ENCODE measurements at places on chromosomes 1 and 21.
A peak's percentile ranks its signal among the peaks of the same experiment; 100 is the strongest.

DNA sequence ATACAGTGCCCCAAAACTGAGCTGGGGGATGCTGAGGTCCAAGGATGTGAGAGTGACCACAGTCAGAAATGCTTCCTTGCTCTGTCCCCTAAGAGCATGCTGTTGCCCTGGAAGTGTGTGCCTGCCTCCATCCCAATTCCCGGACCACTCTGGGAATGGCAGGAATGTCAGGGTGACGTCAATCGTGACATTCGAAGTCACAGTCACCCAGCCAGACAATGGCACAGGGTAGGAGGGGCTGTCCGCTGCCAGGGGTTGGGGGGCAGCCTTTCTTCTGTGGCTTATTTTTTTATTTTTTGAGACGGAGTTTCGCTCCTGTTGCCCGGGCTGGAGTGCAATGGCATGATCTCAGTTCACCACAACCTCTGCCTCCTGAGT is 22.3 kb downstream of the MEF2D start:
- DNase-seq: no peak

DNA sequence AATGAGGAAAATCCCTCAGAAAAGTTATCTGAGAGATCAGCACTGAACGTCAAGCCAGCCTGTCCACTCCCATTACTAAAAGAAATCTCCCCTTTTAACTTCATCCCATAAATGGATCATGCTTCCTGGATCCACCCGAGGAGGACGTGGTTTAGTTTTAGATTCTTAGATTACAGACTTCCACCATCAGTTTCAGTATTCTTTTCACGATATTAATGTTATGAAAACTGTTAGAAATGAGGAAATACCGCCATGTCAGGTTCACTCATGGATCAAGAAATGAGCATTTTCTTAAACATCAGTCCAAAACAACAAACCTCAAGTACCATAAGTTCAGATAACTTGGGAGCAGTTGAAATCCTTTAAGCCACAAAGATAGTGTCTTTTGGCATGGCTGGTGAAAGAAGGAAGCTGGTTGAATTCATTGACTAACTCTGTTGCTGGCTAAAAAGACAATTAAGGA is 49.8 kb downstream of the NFIA start:
- DNase-seq: no peak

GRCh38 chr1:37741130-37741529 is 23.8 kb downstream of the EPHA10 start:
- DNase-seq: no peak

DNA sequence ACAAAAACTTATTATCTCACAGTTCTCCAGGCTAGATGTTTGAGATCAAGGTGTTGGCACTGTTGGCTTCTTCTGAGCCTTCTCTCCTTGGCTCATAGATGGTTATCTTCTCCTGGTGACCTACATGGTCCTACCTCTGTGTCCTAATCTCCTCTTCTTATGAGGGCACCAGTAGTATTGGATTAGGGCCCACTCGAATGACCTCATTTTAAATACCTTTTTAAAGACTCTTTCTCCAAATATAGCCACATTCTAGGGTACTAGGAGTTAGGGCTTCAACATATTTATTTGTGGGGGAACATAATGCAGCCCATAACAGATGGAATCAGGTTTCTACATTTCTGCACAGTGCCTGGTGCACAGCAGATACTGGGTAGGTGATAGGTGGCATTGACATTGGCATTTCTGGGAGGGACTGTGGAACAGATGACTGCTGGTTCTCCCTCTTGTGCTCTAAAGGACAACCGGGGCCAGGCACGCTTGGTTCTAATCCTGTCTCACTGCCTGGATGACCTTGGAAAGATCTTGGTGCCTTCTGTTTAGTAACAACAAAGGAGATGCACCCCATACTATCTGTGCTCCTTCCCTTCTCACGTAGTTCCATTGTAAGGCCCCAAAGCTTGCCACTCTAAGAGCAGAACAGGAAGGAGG is 140.3 kb downstream of the PLPP3 start:
- DNase-seq: no peak

DNA sequence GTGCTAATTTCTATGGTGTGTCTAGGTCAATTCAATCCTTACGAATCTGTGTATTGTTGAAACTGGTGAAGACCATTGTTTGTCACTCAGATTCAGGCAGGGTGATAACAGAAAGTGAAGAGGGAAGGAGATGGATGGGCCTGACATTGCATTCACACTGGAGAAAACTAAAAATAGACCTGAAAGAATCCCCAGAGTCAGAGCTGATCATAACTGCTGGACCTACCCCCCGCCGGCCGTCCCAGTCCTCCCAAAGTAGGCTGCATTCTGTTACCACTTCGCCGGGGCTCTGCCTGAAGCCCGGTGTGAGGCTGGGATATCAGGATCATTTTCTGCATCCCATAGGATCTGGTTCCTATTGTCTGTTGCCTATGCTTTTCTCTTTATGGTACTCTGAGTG is 121.1 kb downstream of the NUF2 start:
- DNase-seq: no peak

GRCh38 chr1:80896781-80897356 is 903.9 kb upstream of the ADGRL2 start:
- DNase-seq: no peak

DNA sequence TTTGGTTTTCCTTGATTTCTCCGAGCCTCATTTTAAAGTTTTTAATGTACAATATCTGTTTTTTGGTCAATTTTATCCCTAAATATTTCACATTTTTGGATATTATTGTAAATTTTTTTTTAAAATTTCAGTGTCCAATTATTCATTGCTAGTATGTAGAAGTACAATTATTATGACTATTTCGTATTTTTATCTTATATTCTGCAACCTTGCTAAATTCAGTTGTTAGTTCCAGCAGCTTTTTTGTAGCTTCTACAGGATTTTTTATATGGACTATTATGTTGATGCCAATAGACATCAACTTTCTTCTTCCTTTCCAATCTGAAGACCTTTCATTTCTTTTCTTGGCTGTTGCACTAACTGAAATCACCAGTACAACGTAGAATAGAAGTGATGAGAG is 4.1 kb upstream of the PLA2G2F start:
- DNase-seq: no peak

- DNase-seq: no peak
Observed at GRCh38 chr1:40633931-40634376, 31.5 kb downstream of the RIMS3 start.

- DNase-seq: no peak
Observed at GRCh38 chr21:42543106-42543847, 29.6 kb downstream of the SLC37A1 start.

GRCh38 chr1:19967808-19968207 is 11.6 kb downstream of the PLA2G2A start:
- DNase-seq: no peak

- no peak for DNase-seq
Observed at GRCh38 chr1:50308878-50309277, 114.4 kb downstream of the DMRTA2 start.

DNA sequence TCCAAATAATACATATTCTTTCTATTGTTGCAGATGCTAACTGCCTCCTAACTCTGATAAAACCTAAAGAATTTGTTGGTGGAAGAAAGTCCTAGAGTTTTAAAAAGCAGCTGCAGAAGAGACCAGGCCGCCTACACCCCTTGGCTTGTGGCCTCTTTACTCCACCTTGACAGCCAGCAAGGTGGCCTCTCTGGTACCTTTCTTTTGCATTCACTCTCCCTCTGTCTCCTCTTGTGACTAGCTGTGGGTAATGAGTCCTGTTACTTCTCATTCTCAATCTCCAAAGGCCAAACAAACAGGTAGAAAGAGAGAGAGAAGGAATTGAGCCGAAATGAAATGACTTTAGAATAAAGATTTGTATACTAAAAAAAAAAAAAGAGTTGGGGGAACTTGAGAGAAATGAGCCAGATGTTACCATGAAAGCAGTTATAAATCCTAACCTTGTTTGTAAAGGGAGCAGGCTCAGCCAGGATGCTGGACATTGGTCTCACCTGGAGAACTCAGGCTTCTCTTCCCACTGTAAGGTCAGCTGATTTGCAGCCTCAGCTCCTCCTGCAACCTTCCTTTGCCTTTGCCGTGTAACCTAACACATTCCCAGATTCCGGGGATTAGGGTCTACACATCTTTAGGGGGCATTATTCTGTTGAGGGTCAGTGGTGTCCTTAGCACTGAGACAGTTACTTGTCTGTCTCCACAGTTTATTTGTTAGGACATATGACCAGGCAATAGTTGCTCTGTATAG is 164.1 kb upstream of the IRF2BP2 start:
- no peak for DNase-seq

DNA sequence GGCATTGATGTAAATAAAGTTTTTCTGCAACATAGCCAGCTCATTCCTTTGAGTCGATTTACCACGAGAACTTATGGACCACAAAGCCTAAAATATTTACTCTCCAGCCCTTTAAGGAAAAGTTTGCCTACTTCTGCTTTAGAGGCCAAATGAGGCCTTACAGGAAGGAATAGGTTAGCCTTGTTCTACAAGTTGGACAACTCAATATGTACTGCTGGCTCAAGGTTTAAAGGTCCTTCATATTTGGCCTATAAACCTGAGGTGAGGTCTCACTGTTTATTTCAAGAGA is 144.5 kb upstream of the DNAH14 start:
- DNase-seq: no peak

- no peak for DNase-seq
Observed at GRCh38 chr1:104648269-104648691, 898.6 kb downstream of the AMY1C start.

DNA sequence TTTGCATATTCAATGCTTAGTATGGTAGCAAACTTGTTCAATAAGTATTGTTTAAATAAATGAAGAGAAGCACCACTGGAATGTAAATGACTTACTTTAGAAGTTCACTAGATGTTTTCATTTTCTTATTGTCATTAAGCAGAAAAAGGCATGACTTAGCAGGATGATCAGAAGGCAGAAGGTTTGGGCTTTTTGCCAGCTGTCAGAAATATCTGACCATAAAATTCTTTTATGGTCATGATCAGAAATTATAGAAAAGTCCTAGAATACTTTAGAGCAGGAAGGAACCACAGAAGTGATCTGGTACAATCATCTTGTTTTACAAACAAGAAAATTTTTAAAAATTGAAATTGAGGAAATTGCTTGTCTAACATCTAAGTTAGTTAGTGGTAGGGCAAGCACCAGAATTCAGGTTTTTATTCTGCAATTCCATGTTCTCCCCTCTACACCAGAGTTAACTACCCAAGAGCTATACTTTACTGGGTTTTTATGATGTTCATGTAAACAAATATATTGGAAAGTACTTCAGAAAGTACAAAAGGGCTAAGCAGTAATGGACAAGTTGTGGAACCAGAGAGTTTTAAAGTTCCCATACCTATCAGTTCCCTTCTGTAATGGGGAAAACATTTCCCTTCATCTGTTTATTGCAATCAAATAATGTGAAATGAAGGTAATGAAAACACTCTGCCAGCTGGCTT is 10.1 kb downstream of the FMO5 start:
- no peak for DNase-seq

DNA sequence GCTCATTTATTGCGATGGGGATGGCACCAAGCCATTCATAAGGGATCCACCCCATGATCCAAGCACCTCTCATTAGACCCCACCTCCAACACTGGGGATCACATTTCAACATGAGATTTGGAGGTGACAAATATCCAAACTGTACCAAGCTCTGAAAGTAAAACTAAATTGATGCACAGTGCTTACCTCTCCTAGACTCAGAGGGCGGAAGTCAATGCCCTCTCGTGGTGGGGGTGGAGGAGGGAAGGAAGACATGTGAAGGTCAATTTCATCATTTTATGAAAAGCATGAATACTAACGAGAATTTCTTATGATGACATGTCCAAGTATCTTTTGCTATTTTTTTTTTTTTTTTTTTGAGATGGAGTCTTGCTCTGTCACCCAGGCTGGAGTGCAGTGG is 120.0 kb downstream of the PGBD5 start:
- no peak for DNase-seq

- DNase-seq: no peak
Observed at GRCh38 chr1:202201266-202201665, 7.7 kb downstream of the LGR6 start.

GRCh38 chr1:80448081-80448480 is 1352.7 kb upstream of the ADGRL2 start:
- no peak for DNase-seq

GRCh38 chr1:58006421-58007046 is 540.0 kb downstream of the OMA1 start:
- DNase-seq: no peak

DNA sequence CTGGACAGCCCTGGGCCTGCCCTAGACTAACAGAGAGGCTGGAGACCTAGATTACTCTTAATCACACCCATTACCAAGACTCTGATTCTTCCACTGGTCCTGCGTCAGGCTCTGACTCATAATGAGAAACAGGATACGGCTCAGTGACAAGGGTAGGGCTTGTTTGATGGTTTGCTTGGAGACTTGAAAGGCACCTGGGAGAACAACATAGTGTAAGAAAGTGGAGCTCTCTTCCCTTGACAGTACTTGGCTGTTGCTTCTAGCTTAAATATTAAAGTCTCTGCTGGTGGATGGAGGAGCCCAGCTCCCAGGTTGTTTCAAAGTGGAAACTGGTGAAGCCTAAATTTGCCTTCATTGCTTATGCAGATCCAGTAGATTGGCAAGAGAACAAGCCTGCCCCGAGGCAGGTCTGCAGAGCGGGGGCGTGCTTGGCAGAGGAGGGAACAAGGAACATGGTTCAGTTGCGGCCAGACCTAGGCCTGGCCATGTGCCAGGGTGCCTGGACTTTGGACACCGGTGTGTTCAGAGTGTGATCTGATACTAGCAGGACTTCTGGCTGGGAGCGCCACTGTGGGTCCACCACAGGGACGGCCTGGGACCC is 480.6 kb downstream of the CAMTA1 start:
- DNase-seq: no peak

GRCh38 chr21:17002594-17003257 is 510.1 kb upstream of the CXADR start:
- no peak for DNase-seq

DNA sequence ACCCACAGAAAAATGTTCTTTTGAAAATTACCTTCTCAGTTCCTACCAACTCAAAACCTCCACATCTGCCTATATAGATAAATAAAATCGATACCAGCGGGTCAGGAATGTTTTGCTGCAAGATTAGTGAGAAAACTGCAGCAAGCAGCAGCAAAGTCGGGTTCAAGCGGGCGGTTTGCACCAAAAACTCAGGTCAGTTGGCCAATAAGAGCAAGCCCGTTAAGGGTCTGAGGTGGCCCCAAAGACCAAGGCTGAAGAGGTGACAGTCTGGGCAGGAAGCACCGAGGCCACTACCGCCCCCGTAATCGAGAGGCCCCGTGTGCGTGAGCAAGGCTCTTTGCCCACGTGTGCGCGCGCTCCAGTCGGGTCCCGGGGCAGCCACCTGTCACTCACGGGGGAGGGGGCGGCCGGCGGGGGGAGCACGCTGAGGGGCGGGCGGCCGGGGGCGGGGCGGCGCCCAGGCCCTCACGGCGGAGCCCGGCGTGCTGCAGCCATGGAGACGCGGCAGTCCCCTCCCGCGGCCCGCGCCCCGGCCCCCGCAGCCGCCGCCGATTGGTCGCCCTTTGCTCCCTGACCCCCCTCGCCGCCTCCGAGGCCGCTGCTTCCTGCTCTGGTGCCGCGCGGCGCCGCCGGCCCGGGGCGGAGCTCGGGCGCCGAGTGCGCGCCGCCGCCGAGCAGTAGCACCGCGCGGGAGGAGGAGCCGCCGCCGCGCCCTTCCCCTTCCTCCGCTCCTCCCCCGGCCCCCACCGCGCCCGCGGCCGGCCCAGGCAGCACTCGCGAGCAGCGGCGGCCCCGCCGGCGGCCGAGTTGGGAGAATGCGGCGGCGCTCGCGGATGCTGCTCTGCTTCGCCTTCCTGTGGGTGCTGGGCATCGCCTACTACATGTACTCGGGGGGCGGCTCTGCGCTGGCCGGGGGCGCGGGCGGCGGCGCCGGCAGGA is at the start of gene GALNT2:
TSS of gene GALNT2 (plus strand) at position 773 of the 939 bp plus-strand sequence. CDS start at position 816, 43 bp downstream.
- DNase-seq: peak; percentile 82

GRCh38 chr21:36926989-36927718 is 39.3 kb downstream of the HLCS start:
- no peak for DNase-seq

GRCh38 chr1:21867451-21867996 is 55.5 kb downstream of the LDLRAD2 start:
- no peak for DNase-seq

All from effector CD8-positive, alpha-beta T cell (primary cell).